Activated naive CD4-positive, alpha-beta T cell treated with Interleukin-2 at 50 U/mL for 16 hours (primary cell): ENCODE measurements at places on chromosomes 7 and 10.
A peak's percentile ranks its signal among the peaks of the same experiment; 100 is the strongest.

DNA sequence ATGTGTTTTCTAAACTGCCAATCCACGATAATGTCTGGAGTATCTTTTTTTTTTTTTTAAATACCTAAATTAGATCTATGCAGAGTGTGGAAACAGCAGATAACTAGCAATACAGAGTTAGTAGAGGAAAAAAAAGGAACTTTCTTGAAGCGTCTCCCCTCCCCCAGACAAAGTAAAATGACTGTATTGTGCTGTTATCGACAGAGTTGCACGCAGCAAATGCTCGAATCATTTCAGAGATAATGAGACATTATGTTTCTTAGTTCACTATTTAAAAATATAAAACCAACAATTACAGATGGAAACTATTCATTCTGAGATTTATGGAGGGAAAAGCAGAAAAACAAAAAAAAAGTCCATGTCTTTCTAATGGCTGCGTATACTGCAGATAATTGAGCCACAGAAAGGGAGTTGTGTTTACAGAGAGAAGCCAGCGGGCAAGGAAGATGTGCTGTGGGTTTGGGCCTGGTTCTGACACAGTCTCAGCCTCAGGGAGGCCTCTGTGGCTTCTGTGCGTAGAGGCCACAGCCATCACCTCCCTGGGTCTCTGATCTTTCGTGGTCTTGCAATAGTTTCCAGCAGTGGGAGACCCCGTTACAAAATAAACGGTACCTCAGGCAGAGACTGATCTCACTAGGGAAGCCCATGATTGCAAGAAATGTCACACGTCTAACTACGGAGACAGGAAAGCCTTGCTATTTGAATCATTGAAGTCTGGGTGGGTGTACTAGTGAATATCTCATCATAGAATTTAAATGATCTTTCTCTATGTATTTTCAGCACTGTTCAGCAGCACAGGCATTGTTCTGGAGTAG is 19.1 kb upstream of the KLF6 start:
- DNase-seq: peak; percentile 77

DNA sequence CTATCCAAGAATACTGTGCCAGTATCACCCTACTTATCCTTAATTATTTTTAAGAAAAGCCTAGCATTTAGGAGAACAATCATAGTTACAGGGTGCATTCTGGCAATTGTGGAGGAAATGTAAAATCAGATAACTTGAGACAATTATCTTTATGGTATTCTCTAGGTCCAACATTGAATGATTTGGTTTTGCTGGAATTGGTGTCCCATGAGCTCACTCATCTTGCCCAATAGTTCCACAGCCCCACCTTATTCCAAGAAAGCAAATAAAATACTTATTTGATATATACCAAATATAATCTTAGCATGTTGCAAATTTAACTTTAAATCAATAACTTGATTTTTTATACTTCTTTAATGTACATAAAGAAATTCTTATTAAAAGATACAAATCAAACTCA is 65.3 kb downstream of the DGKB start:
- no peak for DNase-seq

DNA sequence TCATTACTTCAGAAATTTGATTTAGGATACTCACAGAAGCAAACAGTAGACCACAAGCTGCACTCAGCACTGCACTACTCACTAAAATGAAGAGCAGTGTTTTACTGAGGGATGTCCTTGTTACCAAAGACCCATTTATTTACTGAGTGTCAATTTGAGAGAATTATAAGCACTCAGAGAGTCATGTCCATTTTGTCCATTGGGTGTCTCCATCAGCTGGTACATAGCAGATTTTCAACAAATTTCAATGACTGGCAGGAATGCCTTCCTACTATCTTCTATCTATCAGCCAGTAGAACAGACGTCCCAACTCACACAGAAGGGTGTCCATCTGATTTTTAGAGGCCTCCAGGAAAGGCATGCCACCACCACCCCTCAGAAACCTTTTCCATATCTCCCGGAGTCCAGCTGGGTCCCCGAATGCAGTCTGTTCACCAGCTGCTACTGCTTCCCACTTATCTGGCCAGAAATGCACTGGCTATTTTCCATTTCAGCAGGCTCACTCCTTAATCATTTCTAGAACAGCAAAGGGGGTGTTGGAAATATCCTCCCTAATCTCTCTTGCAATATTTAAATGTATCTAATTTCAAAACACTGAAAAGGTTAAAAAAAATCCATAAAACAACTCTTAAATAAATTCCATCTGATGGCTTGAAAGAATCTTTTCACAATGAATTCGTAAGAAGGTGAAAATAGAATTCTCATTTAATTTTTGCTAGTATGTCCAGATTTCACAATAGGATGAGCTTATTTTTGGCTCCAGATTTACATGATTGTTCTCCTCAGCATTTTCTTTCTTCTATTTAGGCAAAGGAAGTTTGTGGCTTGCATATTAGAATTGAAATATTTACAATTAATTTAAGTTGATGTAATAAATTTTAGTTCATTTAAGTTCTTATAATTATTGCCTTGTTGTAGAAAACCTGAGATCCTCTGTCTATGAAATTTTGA is 1164.0 kb upstream of the CELF2 start:
- no peak for DNase-seq

- no peak for DNase-seq
Measured at GRCh38 chr7:95421000-95421846, 13.6 kb downstream of the PON2 start.

- no peak for DNase-seq
Measured at GRCh38 chr10:75450075-75450445, 18.6 kb downstream of the LRMDA start.

DNA sequence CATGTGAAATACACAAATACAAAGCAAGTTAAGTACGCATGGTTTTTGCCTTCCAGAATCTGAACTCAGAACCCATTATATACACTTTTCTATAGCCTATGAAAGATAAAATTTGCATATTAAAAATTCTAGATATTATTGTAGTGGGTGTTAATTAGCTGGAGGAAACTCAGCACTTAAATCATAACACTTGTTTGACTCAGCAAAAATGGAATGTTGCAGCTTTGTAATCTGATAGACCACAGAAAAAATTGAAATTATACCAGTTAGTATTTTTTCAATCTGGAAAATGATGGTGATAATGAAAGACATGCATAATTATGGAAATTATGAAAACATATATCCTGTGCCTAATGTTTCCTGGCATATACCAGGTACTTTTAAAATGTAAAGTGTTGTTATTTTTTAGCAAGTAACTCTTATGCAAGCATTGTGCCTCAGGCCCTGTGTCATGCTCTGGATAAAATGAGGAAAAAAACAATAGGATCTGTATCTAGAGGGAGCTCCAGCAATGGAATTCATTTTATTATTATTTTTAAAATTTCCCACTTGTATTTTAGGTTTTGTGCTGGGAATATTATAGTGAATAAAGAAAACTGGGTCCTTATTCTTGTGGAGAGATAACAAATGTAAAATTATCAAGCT is 490.4 kb upstream of the SEMA3A start:
- DNase-seq: no peak

DNA sequence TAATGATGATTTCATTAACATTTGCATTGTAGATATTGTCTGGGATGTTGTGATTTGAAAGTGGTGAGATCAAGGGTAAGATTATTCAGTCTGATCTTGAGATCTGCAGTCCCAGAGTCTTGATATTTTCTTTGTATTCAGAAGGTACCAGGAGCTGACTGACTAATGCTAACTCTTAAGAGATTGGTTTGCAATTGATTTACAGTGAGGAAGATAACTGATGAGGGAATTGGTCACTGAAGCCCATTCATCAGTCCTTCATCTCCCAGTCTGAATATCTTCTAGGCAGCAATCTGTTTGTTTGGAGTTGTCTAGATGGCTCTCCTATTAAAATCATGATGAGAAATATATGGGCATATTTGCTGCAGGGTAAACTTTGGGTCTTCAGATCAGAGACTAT is 473.7 kb downstream of the ARL4A start:
- DNase-seq: no peak

DNA sequence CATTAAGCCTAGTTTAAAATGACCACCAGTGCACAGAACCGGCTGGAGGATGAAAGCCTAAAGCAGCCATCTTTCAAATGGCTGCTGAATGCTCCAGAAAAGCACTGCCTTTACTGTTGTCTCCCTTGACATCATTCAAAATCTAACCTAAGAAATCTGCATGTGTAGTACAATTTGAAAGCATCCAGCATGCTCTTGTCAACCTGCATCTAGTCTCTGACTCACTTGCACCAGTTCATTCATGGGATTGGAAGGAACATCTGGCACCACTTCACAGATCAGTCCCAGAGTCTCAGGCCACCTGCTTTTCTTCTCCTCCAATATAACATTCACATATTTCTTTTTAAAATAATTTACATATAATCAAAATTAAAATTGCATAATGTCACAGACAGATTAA is 76.2 kb downstream of the RNF133 start:
- no peak for DNase-seq

GRCh38 chr10:55232553-55232952 is 431.5 kb upstream of the PCDH15 start:
- DNase-seq: no peak

DNA sequence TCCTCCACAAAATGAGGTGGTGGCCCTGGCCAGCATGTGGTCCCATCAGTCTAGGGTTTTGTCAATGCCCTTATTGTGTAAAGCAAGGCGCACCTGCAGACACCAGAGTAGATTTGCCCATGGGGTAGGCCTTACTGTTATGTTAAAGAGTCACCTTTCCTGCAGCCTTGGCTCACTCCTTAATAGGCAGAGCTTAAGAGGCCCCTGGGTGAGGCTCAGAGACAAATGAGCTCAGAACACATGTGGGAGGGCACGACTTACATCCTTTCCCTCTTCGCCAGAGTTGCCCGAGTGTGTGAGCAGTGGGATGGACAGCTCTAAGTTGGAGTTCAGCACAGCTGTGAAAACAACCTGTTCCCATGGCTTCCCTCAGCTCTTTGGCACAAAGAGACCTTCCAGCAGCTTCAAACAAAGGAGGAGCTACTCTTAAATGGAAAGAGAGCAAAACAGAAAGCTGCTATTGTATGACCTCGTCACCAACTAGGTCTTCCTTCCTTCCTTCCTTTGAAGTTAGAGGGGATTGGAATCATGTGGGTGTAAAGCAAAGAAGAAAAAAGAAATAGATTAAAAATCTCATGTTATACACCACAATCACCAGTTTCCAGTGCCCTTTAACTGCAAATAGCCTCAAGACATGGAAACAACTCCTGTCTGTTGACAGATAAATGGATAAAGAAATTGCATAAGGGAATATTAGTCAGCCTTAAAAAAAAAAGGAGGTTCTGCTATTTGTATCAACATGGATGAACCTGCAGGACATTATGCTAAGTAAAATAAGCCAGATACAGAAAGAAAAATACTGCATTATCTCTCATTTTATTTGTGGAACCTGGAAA is 11.9 kb upstream of the XPNPEP1 start:
- DNase-seq: peak; percentile 9

DNA sequence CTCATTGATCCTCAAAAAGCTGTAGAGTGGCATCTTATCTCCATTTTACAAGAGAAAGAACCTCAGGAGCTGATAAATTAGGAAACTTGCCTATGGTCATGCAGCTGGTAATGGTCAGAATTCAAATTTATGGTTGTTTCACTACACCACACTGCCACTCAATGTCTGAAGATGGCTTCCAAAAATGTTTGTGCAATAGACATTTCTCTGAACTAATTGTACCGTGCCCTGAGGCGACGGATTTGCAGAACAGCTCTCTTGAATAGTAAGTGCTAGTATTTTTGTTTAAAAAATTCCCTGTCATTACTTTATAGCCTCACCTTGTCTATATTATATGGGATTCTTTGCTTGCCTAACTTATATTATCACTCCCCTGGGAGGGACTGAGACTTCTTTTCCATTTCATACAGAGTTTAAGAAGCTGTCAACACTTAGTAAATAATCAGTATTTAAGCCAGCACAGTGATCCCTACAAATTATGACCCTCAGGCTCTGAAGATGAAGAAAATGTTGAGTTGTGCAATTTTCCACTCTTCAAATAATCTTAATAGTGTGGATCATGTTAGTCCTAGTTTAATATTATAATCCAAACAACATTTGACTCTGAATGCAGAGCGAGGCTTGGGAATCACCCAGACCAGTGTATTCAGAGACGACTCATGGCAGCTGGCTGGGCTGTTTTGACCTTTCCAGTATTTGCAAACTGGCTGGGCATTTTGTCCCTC is 346.6 kb downstream of the PTEN start:
- no peak for DNase-seq

- DNase-seq: no peak
Measured at GRCh38 chr10:52756966-52757365, 15.6 kb downstream of the MBL2 start.

- DNase-seq: no peak
Measured at GRCh38 chr7:158506626-158507025, 81.0 kb downstream of the PTPRN2 start.

DNA sequence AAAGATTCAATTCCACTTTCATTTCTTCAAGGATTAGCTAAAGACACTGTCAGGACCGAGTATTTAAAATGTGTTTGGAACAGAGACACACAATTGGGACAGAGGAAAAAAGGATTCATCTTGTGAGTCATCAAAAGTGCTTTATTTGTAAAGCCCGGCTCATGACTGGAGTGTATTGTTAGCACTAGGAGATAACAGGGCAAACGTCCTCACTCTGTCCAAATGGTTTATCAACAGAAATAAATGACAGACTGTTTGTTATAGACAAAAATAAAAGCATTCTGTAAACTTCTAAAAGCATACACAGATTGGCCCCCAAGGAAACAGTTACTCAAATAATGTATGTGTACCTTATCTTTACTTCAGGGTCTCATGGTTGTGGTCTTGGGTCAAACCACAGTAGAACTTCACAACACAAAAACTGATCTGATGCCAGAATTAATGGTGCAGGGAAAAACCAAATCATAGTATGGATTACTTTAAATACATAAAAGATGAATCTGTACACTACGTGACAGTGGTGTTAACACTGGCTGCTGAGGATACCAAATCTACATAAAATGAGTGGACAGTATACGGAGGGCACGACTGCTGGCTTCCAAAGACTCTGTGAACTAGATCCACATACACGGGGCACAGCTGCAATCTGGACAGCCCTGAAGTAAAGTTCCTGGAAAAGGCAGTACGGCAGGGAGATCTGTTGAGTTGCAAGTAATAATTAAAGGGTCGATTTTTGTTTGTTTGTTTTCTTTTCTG is 179.4 kb downstream of the PIP4K2A start:
- no peak for DNase-seq

DNA sequence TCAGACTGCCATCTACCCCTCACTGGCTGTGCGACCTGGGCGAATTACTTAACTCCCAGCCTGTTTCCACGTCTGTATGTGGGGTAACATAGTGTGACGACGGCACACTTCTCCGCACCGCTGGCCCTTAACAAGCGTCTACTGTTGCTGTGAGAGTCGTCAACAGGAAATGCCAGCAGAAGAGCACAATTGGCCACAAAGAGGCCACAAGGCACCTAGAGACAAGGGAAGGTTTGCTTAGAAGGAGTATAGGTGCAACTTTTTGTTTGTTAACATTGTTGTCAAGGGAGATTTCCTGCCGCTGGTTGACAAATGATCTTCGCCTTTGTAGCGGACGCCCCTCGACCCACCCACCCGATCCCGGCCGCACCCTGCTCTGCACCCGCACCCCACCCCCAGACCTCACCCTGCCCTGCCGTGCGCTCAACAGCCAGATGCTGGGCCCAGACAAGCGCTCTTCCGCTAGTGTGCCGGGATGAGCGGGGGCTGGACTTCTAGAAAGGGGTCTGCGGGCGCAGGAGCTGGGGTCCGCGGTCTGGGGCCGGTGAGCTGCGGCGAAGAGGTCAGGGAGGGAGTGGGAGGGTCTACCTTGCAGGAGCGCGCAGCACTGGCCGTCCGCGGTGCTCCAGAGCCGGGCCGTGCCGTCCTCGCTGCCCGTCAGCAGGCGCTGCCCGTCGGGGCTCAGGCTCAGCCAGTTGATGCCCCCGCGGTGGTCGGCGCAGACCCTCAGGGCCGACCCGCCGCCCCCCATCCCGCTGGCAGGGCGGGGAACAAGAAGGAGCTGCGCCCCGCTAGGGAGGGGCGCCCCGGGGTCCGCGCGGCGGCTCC is 785 bp downstream of the WDR86 start:
- DNase-seq: peak; percentile 60
